ENCODE measurements at places on chromosomes 13 and 19. TPM values are rescaled to one million over a fixed set of nuclear protein-coding genes. Genes with fewer than 3 reads are reported as not detected.

- no peak for DNase-seq
Measured at GRCh38 chr13:48729856-48730255, 76.1 kb downstream of the CYSLTR2 start.

DNA sequence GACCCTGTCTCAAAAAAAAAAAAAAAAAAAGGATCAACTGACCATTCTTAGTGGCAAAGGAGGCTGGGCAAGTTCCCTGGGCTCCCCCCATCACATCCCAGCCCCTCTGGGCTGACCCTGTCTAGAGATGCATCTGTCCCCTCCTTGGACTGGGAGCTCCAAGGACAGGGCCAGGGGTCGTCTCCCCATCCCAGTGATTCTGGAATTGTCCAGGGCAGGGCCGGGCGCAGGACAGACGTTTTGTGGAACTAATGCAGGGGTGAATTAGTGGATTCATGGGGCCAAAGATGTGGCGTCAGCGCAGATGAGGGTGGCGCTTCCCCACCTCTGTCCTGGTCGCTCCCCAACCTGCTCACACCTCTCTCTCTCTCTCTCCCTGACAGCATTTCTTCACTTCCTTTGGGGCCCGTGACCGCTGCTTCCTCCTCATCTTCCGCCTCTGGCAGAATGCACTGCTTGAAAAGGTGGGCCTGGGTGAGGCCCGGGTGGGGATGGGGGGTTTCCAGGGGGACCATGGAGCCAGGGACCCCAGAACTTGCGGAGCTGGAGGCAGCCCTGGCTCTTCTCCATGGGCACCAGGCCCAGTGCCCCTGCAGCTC, 11.1 kb downstream of the GRAMD1A start:
- no peak for DNase-seq

DNA sequence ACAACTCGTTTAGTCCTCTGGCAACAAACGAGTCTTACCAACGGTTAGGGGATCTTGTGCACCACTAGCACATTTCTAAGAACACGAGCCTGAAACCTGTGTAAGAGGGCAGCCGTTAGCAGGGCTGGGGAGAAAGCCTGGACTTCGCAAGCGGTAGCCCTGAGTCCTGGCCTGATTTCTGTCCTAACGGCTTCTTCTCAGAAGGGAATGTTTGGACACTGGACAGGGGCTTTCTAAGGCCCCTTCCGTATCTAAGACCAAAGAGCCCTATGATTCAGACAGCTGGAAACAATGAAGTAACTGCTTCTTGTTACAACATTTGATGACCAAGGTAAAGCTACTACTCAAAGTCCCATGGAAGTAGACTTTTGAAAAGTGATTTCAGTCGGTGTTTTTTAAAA, 2.2 kb downstream of the ANKRD10 start:
- DNase-seq = peak; percentile 88

DNA sequence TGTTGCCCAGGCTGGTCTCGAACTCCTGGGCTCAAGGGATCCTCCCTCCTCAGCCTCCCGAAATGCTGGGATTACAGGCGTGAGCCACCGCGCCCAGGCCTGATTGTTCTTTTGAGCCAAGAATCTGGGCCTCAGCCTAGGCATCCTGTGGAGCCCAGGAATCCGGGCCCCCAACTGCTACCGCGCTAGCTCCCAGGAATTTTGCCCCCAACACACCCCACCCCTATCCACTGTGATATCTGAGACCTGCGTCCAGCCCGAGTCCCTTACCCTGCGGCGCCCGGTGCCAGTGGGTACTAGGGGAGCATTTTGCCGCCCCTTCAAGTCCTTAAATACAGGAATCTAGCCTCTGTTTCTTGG, 838 bp upstream of the MYADM start:
- no peak for DNase-seq

GRCh38 chr13:88806438-88806837, 1135.3 kb downstream of the SLITRK5 start:
- no peak for DNase-seq

The SHISA2 gene
- total RNA-seq = 0.90 TPM

The CDC42EP5 gene
- 7.9 TPM for total RNA-seq
